ENCODE measurements at places on chromosomes 4 and X. TPM values are rescaled to one million over a fixed set of nuclear protein-coding genes. Genes with fewer than 3 reads are reported as not detected.

GRCh38 chrX:47687263-47687662, 28.3 kb upstream of the UXT start:
- DNase-seq: no peak

- DNase-seq: no peak
Observed at GRCh38 chr4:32745351-32745750, 2025.2 kb downstream of the PCDH7 start.

DNA sequence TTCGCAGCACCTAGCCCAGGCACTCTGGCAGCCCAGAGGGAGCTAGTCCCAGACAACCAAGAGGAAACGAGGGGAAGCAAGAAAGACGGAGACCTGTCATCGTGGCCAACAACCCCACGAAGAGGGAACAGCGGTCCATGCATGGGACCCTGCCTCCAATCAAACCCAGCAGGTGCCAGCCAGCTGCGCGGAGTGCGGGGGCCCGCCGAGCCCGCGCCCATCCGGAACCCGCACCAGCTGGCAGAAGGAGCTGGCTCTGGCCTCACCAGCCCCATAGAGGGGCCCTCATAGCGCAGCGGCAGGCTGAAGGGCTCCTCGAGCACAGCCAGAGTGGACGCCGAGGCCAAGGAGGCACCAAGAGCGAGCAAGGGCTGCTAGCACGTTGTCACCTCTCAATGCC, 332.4 kb upstream of the MAGEB18 start:
- no peak for DNase-seq

SPANXC gene
- not detected for total RNA-seq

GRCh38 chr4:138816875-138817274, 198.7 kb upstream of the NOCT start:
- no peak for DNase-seq

RAI2 gene
- total RNA-seq: 2.1 TPM

Data from right lobe of liver (tissue), 6 donors.